Daoy (cell line): ENCODE measurements at places on chromosomes 5 and 9. TPM values are rescaled to one million over a fixed set of nuclear protein-coding genes. Genes with fewer than 3 reads are reported as not detected.
A peak's percentile ranks its signal among the peaks of the same experiment; 100 is the strongest.

DNA sequence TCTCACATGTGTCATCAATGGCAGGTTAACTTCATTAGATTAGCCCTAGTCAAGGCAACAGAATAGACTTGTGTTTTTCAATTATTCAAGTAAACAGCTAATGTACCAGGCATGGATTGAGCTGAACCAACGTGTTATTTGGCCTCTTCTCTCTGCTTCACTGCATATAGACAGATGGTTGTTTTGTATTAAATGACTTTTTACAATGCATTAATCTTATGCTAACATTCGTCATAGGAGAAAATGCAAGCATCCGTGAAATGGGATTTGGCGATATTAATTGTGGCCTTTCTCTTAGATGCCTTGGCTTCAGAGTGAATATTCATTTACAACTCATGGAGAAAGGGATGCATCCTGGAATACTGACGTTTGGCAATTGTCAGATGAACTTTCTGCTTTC is 208.0 kb downstream of the KCTD16 start:
- no peak for DNase-seq

- no peak for DNase-seq
Observed at GRCh38 chr9:98323831-98324135, 68.3 kb upstream of the TBC1D2 start.

DNA sequence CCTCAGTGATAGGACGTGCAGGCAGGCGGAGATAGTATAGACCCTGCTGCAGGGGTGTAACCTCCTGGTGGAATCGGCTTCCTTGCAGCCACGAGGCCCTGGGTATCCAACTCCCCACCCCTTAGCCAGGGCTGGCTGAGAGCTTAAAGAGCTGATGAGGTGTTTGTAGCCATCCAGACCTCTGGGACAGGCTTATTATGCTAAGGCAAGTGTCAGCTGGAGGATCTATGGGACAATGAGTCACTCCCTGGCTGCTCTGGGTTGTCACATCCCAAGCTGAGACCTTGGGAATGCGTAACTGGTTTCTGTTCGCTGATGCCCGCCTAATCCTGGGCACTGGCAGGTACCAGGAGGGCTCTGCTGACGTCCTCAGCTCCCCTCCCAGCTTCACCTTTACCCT is 38.9 kb downstream of the DAB2IP start:
- peak; percentile 34 for DNase-seq

DNA sequence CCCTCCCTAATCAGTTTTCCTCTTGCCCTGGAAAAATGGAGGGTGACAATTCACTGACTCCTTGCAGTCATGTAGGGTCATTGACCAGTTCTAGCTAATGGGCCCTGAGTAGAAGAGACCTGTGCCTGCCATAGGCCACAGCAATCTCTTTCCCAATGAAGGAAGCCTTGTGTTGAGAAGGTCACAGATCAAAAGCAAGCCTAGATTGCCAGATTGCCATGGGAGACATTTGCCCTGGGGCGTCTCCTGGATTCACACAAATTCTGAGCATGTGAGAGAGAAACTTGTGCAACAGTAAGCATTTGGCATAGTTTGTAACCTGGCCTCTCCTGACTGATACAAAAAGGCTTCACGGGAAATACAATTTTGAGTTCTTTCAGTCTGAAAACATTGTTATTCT is 148.0 kb downstream of the NUDT12 start:
- no peak for DNase-seq

- DNase-seq = no peak
Observed at GRCh38 chr5:79147076-79147475, 35.5 kb downstream of the BHMT start.

DNA sequence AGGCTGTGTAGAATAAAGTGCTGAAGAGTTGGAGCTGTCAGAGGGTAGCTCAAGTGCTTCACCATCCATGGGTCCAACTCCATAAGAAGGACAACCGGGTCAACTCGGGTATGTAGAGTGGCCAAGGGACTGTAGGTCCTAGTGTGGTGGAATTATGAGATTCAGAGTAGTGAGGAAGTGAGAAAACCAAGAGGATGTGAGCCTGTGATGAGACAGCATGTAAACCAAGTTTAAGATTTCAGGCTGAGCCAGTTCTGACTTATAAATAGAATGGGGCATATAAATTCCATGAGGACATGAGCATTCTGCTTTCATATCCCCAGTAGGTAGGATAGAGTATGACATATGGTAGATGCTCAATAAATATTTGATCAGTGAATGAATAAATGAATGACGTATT is 96.3 kb downstream of the CFAP95 start:
- no peak for DNase-seq

DNA sequence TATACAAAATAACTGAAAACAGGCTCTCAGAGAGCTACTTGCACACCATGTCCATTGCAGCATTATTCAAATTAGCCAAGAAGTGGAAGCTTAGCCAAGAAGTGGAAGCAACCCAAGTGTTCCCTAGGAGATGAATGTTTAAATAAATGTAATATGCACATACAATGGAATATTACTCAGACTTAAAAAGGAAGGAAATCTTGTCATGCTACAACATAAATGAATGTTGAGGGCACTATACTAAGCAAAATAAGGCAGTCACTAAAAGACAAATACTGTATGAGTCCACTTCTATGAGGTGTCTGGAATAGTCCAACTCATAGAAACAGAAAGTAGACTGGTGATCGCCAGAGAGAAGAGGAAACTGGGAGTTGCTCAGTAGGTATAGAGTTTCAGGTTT is 438.1 kb downstream of the MAT2B start:
- DNase-seq = no peak

DNA sequence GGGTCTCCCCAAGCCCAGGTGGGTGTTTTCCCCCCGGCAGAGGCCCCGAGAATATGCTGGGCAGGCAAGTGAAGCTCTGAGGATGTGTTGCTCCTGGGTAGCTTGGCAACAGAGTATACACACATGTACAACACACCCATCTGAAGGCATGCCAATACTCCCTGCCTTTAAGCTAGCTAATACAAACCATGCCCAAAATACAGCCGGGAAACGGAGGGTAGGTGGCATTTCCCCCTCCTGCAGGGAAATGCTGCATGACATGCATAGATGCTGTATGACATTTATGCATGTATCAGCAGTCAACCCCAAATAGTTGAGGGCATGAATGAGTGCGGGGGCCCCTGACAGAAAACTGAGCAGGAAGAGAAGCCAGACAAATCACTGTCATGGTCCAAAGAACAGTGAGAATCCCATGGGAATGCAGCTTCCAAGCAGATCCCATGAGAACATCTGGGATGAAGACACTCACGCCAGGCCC is 614.1 kb downstream of the EBF1 start:
- DNase-seq = peak; percentile 20

GRCh38 chr5:98308231-98308630 is 465.2 kb upstream of the RGMB start:
- no peak for DNase-seq

GRCh38 chr9:134220311-134220710 is 55.9 kb upstream of the RNU6ATAC start:
- no peak for DNase-seq

DNA sequence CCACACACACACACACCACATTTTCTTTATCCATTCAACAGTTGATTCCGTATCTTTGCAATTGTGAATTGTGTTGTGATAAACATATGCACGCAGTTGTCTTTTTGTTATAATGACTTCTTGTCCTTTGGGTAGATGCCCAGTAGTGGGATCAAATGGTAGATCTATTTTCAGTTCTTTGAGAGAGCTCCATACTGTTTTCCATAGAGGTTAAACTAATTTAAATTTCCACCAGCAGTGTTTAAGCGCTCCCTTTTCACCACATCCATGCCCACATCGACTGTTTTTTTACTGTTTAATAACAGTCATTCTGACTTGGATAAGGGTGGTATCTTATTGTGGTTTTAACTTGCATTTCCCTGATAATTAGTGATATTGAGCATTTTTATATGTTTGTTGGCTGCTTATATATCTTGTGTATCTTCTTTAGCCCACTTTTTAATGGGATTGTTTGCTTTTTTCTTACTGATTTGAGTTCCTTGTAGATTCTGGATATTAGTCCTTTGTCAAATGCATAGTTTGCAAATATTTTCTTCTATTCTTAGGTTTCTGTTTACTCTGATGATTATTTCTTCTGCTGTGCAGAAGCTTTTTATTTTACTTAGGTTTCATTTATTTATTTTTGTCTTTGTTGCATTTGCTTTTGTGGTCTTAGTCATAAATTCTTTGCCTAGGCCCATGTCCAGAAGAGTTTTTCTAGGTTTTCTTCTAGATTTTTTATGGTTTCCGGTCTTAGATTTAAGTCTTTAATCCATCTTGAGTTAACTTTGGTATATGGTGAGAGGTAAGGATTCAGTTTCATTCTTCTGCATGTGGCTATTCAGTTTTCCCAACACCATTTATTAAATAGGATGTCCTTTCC is 82.4 kb downstream of the SH3RF2 start:
- no peak for DNase-seq

- no peak for DNase-seq
Observed at GRCh38 chr5:176579323-176579722, 30.2 kb downstream of the CDHR2 start.

DNA sequence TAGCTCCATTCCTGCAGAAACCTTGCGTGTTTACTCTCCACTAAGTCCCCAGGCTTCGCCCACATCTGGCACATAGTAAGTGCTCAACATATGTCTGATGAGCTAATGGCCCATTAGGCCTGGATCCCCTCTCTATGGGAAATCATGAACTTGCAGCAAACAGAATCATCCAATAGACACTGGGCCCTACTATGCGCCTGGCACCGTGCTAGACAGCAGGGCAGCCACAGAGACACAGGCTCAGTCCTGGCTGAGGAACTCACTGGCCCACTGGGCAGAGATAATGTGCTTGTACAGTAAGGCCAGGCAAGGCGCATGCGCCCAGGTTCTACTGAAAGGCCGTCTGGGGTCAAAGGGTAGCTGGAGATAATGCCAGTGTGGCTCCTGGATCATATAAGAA is 36.9 kb upstream of the FABP6 start:
- no peak for DNase-seq

GRCh38 chr5:10779592-10779991 is 18.6 kb upstream of the DAP start:
- no peak for DNase-seq

DNA sequence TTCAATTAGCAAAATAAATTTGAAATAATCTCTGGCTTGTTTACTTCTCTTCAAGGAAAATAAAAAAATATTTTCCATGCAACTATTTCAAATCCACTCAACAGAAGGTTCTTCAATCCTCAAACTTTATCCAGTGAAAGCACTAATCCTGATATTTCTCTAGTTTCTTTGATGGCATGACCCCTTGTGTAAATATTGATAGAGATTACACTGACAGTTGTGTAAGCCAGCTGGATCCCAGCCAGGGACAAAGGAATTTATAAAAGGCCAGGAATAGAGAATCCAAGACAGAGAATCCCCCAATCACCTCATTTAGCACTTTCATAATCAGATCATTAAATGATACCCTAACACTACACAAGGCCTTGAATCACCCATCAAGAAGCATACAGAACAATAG is 135.2 kb downstream of the GNA14 start:
- DNase-seq = no peak

DNA sequence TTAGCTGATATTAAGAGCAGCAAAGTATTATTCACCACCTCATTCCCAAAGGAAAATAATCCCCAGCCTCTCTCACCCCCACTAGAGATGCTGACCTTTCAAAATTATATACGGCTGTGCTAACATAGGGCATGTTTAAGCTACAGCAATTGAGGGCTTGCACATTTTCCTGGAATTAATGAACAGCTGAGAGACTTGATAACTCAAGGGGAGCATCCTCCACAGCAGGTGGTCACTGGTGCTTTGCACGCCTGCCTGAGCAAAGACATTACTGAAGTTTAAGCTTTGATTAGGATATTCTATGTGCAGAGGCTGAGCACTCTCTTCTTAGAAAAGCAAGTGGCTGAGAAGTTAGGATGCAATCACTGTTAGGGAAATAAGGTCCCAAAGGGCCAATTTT is 230.9 kb downstream of the FAM114A2 start:
- DNase-seq = no peak

GRCh38 chr9:93452710-93453046 is 703 bp downstream of the FAM120AOS start:
- peak; percentile 20 for DNase-seq

DNA sequence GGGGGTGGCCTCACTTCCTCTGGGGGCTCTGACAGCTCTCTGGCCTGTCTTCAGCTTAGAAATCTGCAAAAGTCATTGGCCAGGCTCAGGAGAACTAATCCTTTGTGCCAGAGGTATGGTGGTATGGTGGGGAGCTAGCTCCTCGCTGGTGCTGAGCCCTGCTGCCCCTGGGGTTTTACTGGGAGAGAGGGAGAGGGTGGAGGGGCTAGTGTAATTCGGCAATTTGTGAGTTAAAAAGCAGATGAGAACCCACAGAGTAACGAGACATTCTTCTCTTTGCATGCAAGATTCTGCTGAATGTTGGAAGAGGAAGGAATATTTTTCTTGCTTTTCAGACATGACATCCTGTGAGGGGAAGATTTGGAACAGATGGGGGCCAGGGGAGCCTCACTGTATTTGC is 65.5 kb upstream of the SPRY4 start:
- no peak for DNase-seq

- DNase-seq = no peak
Observed at GRCh38 chr5:67677422-67677970, 480.9 kb upstream of the CD180 start.

GRCh38 chr9:79912318-79913070 is 340.7 kb downstream of the TLE4 start:
- no peak for DNase-seq

DNA sequence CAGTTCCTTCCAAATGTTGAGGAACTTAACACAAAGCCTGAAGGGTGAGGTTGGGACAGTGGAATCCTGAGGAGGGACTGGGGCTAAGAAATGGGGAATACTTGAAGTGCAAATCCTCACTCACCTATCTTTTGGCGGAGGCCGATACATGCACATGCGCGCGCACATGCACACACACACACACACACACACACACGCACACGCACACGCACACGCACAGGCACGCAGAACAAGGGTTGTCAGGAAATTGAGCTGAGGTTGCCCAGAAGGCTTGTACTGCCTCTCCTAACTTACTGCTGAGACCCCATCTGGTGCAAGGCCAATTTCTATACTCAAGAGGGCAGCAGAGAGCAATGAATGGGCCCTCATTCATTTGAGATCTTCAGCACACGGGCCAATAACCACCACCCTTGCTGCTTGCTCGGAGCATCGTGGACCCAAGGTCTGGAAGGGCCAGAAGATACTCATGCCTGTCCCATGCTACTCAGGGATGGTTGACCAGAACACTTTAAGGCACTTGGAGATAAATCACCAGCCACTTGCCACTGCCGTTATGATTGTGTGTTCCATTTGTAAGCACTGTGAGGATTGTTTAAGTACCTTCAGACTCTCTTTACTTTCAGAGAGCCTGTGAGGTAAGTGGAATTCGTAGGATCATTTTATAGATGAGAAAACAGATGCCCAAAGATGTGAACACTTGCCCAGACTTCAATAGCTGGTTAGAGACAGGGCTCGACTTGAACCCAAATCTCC is 21.5 kb downstream of the BTF3 start:
- DNase-seq = peak; percentile 82

GRCh38 chr9:110537841-110538646 is 41.5 kb downstream of the SVEP1 start:
- DNase-seq = no peak

The IL7R gene
- 42.5 and 45.6 TPM in 2 replicates for total RNA-seq

The TCF7 gene
- 4.1 and 4.3 TPM in 2 replicates for total RNA-seq

The PCA3 gene
- total RNA-seq = 0.06 TPM in 1 of 2 replicates, not detected in the other

The C9orf43 gene
- 0.54 and 1.4 TPM in 2 replicates for total RNA-seq

The AK8 gene
- 0.23 TPM in 1 of 2 replicates, not detected in the other for total RNA-seq

The SMAD5 gene
- total RNA-seq = 57.1 and 120 TPM in 2 replicates

The CTXN3 gene
- total RNA-seq = not detected in 2 replicates

The CREB3 gene
- total RNA-seq = 97.9 and 104 TPM in 2 replicates

The SPATA9 gene
- 1.5 TPM in 1 of 2 replicates, not detected in the other for total RNA-seq

The INSL6 gene
- not detected in 2 replicates for total RNA-seq

The GPR151 gene
- total RNA-seq = not detected in 2 replicates
